Tibial nerve (tissue), 4 donors: ENCODE measurements at places on chromosomes 2 and 18. TPM values are rescaled to one million over a fixed set of nuclear protein-coding genes. Genes with fewer than 3 reads are reported as not detected.

The RNF125 gene
- total RNA-seq: 12.0 TPM

GRCh38 chr2:235270956-235271355, 222.9 kb upstream of the AGAP1 start:
- H3K27ac ChIP-seq: no peak overlapping the region
- H3K4me1 ChIP-seq: no peaks in the 10 kb centered on the region
- no peak for DNase-seq
- no peaks in the 10 kb centered on the region for H3K27me3 ChIP-seq

- peaks cover 8% of the 10 kb centered on the region for H3K36me3 ChIP-seq
- no peak overlapping the region for H3K4me3 ChIP-seq
- no peaks in the 10 kb centered on the region for H3K27me3 ChIP-seq
- H3K27ac ChIP-seq: no peak overlapping the region
- no peak for DNase-seq
Observed at GRCh38 chr2:47488870-47489584, 86.1 kb downstream of the MSH2 start.

The CD28 gene
- 0.22 TPM for total RNA-seq

DNA sequence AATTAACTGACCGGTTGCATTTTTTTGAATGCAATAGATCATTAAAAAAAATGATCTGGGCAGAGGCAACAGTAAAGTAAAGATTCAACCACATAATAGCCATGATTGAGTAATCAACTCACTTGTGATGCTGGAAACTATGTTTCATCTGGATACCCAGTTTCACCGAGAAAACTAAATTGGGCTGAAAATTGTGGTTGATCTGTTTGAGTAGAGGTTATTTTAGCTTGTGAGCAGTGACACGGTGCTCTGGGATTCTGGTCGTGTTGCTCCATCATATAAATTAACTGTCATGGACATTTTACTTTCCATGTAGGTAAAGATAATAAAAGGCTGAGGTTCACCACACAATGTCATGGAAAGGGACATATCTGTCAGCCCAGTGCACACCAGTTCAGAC, 58.7 kb downstream of the CD226 start:
- no peak overlapping the region for H3K27ac ChIP-seq
- H3K36me3 ChIP-seq: no peaks in the 10 kb centered on the region
- H3K4me1 ChIP-seq: no peaks in the 10 kb centered on the region
- no peaks in the 10 kb centered on the region for H3K27me3 ChIP-seq
